Omental fat pad (tissue), 4 donors: ENCODE measurements at places on chromosomes 6 and 20.
A peak's percentile ranks its signal among the peaks of the same experiment; 100 is the strongest.

- DNase-seq: no peak
These were observed 38.6 kb upstream of the SENP6 start for GRCh38 chr6:75563032-75563431.

DNA sequence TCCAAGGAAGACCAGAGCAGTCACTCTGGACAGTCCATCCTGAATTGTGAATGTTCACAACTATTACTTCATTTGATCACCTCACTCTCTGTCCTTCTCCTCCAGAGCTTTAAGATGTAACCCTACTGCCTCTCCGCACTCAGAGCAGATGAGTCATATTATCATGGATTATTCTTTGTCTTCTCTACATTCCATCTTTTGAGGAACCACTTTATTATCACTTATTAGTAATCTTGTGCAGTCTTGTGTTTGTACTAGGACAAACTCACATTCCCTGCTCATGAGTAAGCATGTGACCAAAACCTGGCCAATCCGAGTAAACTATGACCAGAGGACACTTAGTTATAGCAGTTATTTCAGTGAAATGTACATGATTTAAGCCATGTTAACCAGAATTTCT lies 401.5 kb upstream of the ADGRB3 start:
- no peak for DNase-seq

DNA sequence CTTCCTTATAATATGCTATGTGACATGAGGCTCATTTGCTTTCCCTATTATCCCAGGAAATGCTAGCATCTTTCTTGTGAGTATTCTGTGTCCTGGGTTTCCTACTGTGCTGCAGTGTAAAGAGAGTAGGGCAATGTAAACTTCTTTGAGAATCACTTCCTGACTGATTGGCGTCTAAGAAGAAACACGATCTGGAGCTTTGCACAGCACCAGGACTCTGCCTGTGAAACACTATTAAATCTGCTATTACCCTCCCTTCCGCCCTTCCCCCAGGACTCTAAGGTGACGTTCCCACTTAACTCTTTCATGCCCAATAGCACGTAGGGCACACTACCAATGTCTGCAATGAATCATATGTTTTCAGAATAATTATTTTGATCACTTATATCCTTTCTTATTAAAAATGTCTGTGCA lies 607.3 kb upstream of the CITED2 start:
- DNase-seq: no peak

- DNase-seq: no peak
These were observed 266.4 kb upstream of the BMP2 start for GRCh38 chr20:6501061-6501460.

DNA sequence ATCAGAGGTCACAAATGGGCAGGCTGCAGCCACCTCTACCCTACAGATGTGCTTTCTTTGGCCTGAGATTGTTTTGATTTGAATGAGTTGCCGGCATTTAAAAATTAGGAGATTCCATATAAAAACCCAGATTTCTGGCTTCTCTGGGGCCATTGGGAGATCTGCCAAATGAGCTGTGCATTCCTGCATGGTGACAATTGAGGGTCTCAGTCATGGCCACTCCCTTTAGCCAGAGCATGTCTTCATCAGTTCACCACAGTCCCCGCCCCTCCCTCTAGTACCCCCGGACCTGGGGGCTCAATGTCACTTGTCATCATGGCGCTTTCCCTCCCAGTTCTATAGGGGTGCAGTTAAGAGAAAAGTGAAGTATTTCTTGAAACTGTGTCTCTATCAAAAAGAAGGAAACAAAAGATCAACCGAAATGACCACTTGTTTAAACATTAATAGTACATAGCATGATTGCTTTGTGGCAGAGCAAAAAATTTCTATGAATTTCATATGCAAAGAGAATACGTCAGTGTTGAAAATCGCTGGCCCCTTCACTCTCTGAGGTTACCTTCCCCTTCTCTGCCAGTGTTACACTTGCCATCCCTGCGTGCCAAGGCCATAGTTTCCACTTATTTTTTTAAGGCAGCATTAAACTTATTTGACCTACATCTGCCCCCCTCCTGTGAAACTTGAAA lies 21.1 kb downstream of the EYA2 start:
- no peak for DNase-seq

DNA sequence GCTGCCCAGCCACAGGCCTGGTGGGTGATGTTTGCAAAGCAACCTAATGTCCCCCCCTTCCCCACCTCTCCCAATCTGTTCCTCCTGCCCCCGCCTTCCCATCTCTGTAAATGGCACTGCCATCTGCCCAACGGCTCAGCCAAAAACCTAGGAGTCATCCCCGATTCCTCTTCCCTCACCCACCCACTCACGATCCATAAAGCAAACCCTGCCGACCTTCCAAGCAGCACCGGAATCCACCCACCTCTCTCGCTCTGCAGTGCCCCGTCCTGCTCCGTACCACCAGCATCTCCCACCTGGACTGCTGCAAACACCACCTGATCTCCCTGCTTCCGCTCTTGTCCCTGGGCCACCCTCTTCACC lies 37.6 kb downstream of the SULF2 start:
- DNase-seq: no peak

- no peak for DNase-seq
These were observed 5.1 kb downstream of the RALGAPB start for GRCh38 chr20:38477747-38478146.

DNA sequence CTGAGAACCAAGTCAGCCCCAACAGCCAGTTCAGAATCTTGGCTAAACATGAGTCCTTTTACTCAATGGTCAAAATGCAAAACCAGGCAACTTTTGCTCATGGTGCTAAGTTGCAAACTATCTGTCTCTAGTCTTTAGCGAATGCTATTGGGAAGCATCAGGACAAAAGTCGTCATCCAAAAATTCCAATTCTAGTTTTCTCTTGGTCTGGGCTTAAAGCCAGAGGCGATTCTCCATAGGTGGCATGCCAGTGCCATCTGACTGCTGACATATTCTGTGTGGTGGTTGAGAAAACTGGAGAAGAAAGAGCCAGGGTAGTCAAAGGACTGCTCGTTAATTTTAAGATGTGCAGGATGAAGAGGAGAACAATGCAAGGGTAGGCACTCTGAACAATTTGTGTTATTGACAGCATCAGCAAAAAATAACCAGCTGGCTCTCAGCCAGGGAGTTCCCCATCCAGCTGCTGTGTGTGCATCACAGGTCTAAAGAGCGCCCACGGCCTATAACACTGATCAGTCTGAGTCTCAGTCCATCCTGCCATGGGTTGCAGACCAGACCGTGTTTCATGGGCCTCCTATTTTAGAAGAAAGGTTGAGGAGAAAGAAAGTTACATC lies 313.6 kb downstream of the ALDH8A1 start:
- no peak for DNase-seq

DNA sequence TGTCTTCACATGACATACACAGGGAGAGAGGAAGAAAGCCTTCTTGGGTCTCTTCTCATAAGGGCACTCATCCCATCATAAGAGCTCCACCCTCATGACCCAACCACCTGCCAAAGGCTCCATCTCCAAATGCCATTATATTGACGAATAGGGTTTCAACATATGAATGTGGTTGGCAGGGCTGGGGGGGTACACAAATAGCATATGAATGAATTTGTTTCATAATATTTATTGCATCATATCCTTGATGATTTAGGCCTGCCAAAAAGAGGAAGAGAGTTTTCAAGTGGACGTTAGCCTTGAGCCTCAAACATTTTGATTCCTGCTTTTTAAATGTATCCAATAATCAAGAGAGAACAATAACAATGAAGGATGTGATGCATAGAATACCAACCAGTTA lies 26.2 kb upstream of the OPRM1 start:
- no peak for DNase-seq

DNA sequence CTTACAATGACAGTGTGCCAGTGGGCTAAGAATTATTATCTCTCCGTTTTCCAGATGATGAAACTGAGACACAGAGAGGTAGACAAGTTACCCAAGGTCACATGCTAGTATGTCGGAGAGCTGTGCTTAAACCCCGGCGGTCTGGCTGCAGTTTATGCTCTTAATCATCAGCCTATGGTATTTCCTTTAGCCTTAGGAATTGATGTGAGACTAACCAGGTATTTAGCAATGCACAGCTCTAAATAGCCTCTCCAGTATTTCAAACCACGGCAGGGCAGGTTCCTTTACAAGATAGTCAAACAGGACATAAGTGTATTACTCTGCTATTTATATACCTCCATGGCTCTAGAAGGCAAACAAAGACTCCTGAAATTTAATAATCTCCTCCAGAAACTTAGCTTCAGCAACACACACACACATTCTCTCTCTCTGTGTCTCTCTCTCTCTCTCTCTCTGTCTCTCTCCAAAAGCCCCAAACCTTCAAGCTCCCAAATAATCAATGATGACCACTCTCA lies 142.0 kb upstream of the ZNF217 start:
- DNase-seq: no peak

GRCh38 chr20:42923348-42923918 lies 266.3 kb downstream of the PTPRT start:
- no peak for DNase-seq

GRCh38 chr6:4397307-4397706 lies 261.9 kb upstream of the ECI2 start:
- no peak for DNase-seq

DNA sequence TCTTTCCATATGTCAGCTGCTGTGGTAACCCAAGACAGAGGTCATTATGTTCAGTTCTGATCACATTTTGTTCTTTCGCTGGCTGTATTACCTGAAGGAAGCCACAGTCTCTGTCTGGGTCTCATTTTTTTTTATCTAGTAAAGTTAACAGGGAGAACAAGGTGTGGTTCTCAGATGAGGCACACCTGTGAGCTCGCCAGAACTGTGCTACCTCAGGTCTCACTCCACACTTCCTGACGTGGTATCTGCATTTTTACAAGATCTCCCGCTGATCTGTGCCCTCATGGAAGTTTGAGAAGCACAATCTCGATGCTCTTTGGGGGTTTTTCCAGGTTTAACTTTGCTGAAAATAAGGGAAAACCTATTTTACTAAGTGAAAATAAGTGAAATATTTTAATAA lies 169.5 kb upstream of the CENPW start:
- no peak for DNase-seq

- no peak for DNase-seq
These were observed 13.5 kb downstream of the MBOAT1 start for GRCh38 chr6:20198775-20199174.

- no peak for DNase-seq
These were observed 41.1 kb downstream of the FOXP4 start for GRCh38 chr6:41587131-41587879.

DNA sequence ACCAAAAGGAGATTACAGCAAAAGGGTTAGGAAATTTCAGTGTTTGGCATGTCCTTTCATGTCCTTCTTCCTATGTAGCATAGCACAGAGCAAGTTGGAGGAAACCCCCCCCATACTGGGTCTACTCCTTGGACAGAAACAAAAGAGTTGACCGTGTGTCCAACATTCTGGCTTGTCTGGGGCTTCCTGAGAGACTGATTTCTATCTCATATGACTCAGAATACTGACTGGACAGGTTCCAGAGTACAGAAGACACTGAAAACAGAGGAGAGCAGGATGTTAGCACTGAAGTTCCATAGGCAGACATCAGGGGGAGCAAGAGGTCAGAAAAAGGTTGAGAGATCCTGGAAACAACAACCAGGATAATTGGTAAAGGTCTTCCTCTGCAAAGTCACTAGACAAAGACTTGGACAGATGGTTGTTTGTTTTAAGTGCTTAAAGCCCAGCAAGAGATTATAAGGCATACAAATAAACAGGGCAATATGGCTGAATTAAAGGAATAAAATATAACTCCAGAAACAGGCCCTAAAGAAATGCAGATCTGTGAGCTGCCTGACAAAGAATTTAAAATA lies 48.4 kb downstream of the USP49 start:
- DNase-seq: peak; percentile 33

- no peak for DNase-seq
These were observed 154.3 kb downstream of the VEGFA start for GRCh38 chr6:43924222-43924702.

DNA sequence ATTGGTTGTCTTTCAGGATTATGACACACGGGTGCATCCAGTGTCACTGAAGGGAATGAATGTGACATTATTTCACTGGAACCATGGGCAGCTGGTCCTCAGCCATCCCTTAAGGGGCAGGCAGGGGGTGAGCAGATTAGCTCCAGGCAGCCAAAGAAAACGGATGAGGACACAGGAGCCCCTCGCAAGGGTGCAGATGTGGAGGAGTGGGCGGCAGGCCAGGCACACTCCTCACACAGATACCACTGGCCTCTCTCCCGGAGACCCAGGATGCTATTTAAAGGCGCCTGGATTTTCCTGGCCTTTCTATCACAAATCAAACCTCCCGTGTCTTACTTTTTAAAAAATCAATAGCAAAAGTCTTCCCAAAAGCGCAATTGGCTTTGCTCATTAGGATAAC lies 210.4 kb downstream of the TAF4 start:
- DNase-seq: no peak

- DNase-seq: no peak
These were observed 12.6 kb upstream of the ZFP64 start for GRCh38 chr20:52204136-52204535.

DNA sequence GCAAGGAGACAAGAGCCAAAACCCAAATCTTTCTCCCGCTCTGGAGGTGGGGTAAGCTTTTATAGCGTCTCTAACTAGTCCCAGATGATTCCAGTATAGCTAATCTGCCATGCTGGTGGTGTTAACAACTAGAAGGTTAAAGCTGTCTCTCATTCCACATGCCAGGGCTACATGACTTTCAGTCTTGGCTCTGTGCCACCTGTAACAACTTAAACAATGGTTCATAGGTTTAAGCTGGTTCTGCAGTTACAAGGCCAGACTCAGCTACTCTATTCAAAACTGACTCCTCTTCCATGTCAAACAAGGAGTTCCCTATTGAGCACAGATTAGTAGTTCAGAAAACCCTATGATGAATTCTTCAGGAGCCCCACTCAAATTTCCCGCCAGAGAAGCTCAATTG lies 128.9 kb downstream of the ELOVL4 start:
- DNase-seq: no peak

DNA sequence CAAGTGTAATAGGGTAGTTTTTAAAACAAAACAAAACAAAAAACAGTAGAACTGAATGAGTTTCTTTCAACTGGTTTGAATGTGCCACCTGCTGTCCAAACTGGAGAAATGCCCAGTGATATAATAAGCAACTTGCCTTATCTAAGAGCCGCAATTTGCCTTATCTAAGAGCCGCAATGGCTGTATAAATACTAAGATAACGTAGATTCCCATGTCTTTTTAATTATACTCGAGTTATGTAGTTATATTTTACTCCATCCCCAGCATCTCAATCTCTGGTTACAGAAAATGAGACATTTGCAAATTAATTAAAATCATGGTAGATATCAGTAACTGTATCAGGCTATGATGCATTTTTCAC lies 67.2 kb downstream of the RPP40 start:
- DNase-seq: no peak
